ENCODE measurements at places on chromosomes 11 and 22.

DNA sequence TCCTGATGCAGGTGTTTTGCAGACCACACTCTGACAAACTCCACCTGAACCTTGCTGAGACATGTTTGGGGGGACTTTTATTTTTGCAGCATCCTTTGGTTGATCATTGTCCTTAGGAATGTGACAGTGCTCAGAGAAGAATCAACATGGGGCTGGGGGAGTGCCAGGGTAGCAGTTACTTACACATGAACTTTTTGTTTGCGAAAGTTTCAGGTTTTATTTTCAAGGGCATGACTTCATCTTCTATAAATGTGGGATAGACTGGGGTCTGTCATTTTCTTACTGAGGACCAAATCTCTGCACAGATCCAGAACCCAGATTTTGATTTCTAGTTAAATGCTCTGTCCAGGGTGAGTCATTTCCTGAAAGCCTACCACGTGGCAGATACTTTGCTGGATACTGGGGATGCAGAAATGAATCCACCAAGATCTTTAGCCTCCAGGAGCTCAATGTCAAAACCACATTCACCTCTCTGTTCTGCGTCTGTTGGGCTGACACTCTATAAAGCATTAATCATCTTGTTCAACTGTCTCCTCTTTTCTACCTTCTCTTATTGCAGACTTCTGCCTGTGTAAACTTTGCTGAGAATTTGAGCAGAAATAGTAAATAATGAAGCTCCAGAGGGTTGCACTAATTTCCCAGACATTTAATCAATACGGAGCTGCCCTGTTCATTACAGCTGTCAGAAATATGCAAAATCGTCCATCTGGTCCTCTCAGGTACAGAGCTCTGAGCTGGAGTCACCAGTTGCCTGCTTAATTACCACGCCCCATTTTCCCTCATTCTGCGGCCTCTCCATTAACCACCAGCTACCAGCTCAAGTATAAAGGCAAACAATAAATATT lies 387.9 kb downstream of the MIAT start:
- DNase-seq, result no peak

- DNase-seq, result no peak
Observed at GRCh38 chr11:3197044-3197695, 21.4 kb downstream of the MRGPRG start.

DNA sequence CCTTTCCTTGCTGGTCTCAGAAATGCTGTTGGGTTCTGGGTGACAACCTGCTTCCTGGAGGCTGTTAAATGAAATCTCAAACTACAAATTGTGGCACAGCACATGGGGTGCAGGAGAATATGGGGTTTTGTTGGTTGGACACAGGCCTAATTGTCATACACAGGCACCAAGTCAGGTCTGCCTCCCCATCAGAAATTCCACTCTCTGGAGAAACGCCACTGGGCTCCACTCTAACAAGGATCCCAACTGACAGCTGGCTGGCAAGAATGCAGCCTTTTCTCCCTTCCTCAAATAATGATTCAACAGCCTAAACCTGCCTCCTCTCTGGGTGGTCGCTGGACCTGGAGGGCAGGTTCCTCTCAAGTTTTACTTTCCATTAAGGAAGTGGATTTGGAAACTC lies 177.8 kb upstream of the NARS2 start:
- no peak for DNase-seq

- DNase-seq, result no peak
Observed at GRCh38 chr22:39231197-39231950, 13.4 kb downstream of the PDGFB start.

- DNase-seq, result peak; percentile 60
Observed at GRCh38 chr22:30742291-30743256, 47.9 kb downstream of the OSBP2 start.
